ENCODE measurements at places on chromosomes 16 and 17. TPM values are rescaled to one million over a fixed set of nuclear protein-coding genes. Genes with fewer than 3 reads are reported as not detected.

Gene RNF222
- total RNA-seq: not detected

Gene IRX6
- total RNA-seq: not detected

Gene ZNF750
- not detected for total RNA-seq

Gene CDRT15L2
- total RNA-seq: not detected

Gene CCL8
- total RNA-seq: not detected

Gene MFAP4
- not detected for total RNA-seq
